Hindlimb muscle (tissue), 1 donor: ENCODE measurements at places on chromosomes 7 and 10. TPM values are rescaled to one million over a fixed set of nuclear protein-coding genes. Genes with fewer than 3 reads are reported as not detected.

Gene TMEM176B
- 16.7 TPM for polyA plus RNA-seq

Gene RBP3
- 0.12 TPM for polyA plus RNA-seq

Gene IFIT1
- polyA plus RNA-seq = 65.5 TPM

Gene SPDYE11
- polyA plus RNA-seq = 1.9 TPM

Gene GSTO2
- 1.1 TPM for polyA plus RNA-seq

Gene PPP1R9A
- polyA plus RNA-seq = 28.7 TPM

Gene NEUROD6
- polyA plus RNA-seq = not detected

Gene SCRN1
- 27.4 TPM for polyA plus RNA-seq

Gene RARRES2
- 60.4 TPM for polyA plus RNA-seq

Gene PON3
- 5.6 TPM for polyA plus RNA-seq

Gene NPSR1
- 0.14 TPM for polyA plus RNA-seq

Gene TMEM229A
- 0.09 TPM for polyA plus RNA-seq

Gene KCNH2
- polyA plus RNA-seq = 29.3 TPM

Gene SPAG6
- polyA plus RNA-seq = 6.5 TPM

Gene ADCYAP1R1
- polyA plus RNA-seq = 10.5 TPM

Gene SPDYE8
- 0.41 TPM for polyA plus RNA-seq

Gene SORBS1
- 72.6 TPM for polyA plus RNA-seq

Gene NACAD
- 4.5 TPM for polyA plus RNA-seq

Gene ANAPC16
- 122 TPM for polyA plus RNA-seq

Gene ATAD1
- 26.3 TPM for polyA plus RNA-seq

Gene MYH16
- polyA plus RNA-seq = 0.08 TPM

Gene KCNIP2
- 6.0 TPM for polyA plus RNA-seq

Gene PHTF2
- polyA plus RNA-seq = 15.3 TPM

Gene PIK3AP1
- 3.2 TPM for polyA plus RNA-seq

Gene ZNF804B
- not detected for polyA plus RNA-seq
